ENCODE measurements at places on chromosomes 6 and 20.

GRCh38 chr6:41306187-41306854, 19.8 kb upstream of the TREM1 start:
- peak; percentile 76 for DNase-seq

GRCh38 chr6:30997301-30997700, 13.0 kb upstream of the MUC22 start:
- no peak for DNase-seq

DNA sequence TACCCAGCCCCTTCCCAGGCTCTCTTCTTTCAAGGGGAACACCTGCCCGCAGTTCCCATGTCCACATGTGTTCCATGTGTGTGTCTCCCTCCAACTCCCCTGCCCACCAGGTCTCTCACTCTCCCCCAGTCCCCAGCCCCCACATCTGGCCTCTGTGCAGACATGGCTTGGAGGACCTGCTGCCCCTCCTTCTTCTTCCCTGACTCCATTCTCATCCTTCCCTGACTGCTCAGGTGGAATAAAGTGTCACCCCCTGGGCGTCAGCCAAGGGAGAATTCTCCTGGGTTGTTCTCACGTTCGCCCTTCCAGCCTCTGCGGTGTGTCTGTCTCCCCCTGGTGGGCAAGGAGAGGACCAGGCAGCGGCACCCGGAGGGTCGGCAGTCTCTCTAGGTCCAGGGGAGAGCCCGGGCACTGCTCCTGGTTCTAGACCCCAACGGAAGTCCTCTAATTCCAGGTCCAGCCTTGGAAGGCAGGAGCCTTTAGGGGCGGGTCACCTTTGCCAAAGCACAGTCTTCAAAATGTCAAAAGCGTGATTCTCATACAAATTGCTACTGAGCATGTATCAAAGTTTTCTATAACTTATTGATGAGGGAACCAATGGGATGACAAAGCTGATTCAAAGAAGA, 50.5 kb downstream of the EBF4 start:
- peak; percentile 85 for DNase-seq

DNA sequence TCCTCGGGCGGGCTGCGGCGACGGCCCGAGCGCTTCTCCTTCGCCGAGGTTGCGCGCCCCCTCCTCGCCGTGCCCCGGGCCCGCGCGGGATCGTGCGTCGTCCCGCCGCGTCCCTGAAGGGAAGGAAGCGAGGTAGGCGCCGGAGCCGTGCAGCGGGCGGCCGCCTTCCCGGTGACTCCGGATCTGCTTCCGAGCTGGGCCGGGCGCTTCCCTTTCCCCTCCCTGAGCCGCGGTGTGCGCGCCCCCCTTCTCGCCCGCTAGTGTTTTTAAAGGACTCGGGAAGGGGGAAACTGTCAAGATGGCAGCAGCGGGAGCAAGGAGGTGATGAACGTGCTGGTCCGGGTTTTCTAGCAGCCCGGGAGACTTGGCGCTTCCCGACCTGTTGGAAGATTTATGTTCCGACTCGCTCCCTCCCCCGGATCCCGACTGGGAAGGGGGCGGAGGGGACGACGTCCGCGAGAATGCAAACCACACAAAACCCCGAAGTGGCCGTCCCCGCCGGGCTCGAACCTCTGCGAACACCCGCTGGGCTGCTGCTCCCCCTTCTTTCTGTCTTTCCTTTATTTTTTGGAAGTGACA, 744 bp upstream of the FOXO3 start:
- peak; percentile 84 for DNase-seq

DNA sequence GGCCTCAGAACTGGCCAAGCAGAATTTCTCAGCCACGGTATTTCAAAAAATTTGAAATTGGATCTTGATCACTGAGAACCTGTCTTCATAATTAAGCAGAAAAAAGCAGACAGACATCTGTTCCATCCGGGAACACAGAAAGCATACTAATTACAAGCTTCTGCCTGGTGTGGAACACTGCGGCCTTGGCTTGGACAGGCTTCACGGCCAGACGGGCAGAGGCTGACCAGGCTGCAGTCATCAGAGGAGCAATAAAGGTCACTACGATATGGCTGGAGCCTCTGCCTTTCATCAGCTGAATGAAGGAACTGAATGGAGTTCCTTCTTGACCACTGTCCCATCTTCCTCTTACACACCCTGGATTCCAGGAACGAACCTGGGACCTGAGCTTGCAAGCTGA, 3.9 kb upstream of the NRSN1 start:
- no peak for DNase-seq
